Activated T-cell treated with anti-CD3 and anti-CD28 coated beads for 24 hours (primary cell): ENCODE measurements at places on chromosomes 6 and 20.

GRCh38 chr6:99219788-99220187, 129.7 kb downstream of the FAXC start:
- no peak for DNase-seq

- no peak for DNase-seq
Observed at GRCh38 chr6:3019065-3019464, 19.4 kb downstream of the NQO2 start.

DNA sequence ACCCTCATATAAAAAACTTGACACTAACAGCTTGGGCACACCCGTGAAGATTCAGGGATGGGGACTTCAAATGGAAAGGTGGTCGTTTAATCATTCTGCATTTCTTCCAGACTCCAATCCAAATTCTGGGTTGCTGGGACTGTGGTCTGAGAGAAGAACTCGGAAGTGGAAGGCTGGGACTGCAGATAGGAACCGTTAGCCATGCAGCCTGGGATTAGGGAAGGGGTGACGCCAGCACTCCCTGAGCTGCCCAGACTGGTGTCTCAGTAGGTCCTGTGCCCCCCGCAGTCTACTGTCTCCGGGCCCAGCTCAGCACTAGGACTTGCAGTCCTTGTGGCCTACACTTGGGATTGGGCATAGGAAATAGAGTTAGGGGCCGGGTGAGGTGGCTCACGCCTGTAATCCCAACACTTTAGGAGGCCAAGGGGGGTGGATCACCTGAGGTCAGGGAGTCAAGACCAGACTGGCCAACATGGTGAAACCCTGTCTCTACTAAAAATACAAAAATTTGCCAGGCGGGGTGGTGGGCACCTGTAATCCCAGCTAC, 511 bp upstream of the CLIC1 start:
- no peak for DNase-seq

DNA sequence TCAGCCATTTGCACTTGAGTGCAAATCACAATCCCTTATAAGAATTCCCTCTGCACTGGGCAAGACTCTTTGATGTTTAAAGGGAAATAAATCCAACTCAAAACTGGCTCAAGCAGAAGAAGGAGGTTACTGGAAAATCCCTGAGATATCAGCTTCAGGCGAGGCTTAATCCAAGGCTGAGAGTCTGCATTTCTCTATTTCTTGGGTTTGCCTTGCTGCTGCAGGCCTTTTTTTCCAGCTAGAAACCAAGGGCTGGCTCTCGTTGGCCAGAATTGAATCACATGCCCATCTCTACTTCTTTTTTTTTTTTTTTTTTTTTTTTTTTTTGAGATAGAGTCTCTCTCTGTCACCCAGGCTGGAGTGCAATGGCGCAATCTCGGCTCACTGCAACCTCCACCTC, 11.7 kb downstream of the HCK start:
- DNase-seq, result no peak

DNA sequence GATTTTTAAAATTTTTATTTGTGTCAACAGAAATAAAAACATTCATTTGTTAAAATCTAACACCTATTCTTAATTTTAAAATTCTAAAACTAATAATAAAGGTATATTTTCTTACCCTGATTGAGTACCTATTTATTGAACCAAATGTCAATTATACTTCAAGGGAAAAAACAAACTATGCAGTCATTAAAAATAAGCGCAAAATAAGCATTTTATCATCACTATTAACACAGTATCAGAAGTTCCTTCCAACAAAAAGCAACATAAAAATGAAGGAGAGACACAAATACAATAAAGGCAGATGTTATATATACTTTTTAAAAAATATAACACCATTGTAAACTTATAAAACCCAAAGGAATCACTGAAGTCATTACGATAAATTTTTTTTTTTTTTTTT, 52.7 kb downstream of the ZHX3 start:
- DNase-seq, result no peak

GRCh38 chr6:43719511-43719910, 31.9 kb upstream of the MRPS18A start:
- DNase-seq, result no peak

DNA sequence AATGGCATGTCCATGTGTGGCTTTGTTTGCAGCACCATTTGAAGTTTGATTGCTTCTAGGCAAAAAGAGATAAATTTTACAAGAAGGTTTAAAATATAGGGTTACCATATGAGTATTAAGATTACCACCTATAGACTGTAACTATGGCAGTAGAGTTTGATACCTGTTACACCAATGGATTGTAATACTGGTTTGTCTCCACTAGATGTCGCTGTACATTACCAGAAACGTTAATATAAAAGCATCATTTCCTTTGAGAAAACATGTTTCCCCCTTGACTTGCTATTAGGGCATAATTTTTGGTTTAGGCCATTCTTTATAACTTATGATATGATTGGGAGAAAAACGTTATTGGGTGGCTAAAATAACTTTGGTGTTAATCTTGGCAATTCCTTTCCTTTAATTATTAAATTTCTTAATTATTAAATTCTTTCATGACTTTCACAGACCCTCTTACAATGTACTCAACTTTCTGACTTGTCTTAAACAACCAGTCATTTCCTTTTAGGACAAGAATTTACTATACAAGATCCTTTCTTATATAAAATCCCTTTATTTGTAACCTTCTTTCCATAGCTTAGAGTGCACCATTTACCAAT, 42.8 kb downstream of the HLA-DPB1 start:
- no peak for DNase-seq

DNA sequence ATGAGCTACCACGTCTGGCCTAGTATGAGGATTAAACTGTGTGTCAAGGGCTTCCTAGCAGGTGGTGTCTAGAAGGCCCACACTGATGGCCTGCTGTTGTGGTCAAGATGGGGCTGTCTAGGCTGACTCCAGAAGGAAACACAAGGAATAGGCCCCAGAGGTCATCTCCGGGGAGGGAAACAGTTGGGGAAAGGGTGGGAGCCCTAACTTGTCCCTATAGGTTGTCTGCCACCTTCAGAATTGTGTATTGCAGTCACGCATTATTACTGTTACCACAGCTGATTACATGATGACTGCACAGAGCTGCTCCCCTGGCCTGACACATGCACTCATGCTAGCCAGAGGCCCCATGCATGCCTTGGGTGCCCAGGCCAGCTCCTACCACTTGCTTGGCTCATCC, 27.3 kb downstream of the C20orf203 start:
- no peak for DNase-seq

DNA sequence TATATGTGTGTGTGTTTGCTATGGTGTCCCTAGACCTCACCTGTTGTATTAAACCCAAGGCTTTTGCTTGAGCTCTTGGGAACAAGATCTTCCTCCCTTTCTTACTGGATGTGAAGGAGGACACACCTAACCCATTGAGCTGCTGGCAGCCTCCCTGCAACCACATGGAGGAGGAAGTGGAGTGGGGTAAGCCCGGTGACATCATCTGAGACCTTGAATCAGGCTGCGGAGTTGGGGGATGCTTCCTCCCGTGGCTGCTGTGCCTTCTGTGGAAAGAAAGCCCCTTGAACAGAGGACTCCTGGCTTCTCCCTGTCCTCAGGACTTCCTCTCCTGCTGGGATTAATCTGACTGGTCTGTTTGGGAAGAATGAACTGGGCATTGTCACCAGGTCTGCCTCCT, 3.3 kb downstream of the CST11 start:
- no peak for DNase-seq

GRCh38 chr6:122621638-122622037, 11.4 kb downstream of the PKIB start:
- no peak for DNase-seq

DNA sequence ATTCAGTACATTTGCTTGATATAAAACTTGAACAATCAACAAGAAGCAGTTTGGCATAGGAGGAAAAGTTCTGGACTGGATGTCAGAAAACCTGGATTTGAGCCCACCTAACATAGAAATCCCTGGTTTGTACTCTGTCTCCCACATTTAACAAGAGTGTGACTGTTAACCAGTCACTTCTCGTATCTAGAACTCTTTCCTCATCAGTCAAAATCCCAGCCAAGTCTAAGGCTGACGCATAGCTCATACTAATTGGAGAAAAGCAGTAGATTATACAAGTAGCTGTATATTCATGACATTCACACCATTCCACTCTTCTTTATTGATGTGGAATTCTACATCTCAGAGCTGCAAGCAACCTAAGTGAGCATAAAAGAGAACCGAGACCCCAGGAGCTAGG, 222.7 kb downstream of the PHACTR1 start:
- DNase-seq, result no peak

DNA sequence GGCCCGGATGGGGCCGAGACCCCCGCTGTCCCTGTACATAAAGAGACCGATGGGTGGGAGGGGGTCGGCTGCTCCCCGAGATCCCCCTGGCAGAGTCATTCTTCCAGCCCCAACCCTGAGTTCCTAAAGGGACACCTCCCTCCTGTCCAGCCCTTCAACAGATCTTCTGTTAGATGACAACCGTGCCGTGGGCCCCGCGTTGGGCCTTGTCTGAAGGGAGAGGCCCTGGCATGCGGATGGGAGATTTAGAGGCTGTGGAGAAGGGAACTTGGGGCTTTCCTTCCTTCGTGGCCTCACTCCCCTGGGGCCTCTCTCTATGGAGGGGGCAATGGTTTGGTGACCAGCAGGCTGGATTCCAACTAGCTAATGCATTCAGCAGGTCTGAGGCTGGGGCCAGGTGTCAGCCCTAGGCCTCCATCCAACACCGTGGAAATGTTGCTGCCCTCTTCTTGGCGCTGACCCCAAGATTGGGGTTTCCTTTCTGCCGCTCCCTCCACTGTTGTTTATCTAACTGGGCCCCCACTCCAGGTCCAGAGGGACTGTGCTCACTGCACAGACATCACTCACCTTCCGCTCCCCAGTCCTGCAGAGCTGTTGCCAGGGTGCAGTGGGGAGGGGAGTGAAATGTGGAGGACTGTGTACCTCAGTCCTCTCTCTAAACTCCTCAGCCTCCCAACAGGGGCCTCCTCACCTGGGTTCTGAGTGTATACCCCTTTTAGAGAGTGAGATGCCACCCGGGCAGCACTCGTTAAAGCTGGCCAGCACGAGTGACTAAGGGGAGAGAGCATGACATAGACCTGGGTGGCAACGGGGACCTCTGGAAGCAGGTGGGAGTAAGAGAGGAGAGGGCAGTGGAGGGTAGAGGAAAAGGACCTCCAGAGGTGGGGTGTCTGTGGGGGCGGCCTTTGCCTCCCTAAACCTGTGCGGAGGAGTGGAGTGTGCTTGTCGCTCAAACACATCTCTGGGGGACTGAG, 6.7 kb downstream of the TMEM151B start:
- no peak for DNase-seq

- DNase-seq, result no peak
Observed at GRCh38 chr6:21444711-21445260, 148.8 kb upstream of the SOX4 start.

DNA sequence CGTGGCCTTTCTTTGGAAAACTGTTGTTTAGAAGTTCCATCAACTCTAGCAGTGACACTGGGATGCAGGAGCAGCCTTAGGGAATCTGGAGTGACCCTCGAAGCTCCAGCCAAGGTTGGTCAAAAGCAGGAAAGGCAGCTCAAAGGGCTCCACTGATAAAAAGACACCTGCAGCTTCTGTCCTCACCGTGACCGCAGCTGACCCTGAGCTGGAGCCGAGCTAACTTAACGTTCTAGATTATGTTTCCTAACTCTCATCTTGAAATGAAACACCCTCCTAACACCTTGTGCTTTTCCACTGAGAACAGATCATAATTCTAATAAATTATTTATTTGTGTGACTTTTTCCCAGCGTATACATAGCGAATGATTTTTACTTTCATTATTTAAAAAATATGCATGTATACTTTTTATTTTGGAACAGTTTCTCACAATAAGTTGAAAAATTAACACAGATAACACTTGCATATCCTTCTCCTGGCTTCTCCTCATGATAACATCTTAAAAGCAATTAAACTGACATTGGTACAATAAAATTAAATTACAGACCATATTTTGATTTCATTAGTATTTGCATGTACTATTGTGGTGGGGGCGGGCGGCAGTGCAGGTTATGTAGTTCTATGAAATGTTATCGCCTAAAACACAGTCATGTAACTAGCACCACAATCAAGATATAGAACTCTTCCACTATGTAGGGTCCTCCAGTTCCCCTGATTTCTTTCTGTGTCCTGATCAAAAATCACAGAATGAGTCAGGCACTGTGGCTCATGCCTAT, 116.1 kb downstream of the MOXD1 start:
- DNase-seq, result no peak

DNA sequence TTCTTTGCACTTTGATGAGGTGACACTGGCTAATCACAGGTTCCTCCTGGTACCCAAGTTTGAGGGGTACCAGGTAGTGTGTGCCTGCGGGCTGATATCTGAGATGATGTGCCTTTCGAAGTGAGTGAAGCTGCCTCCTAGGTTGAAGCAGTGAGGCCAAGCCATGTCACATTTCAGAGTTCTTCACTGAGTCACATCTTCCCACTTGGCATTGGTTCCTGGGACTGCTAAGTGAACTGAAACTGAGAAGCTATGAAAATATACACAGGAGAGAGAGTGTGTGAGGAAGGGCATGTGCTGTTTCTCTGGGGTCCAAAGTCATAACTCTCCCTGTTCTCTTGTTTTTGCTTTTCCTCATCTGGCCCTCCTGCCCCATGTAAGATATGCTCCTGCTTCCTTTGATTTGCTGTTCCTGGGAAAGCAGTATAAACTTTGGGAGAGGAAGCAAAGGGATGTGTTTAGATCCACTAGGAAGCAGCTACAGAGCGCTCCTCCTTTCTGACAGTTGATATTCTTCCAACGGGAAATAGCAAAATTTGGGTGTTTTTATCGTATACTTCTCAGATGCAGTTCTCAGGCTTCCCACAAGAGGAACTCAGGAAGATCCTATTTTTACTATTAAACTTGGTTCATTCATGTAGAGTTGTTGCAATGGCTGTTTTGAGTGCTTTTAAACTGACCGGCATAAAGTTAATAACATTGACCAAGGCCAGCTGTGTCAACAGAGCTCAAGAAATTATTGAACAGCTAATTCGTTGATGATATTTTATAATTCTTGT, 153.7 kb downstream of the MOXD1 start:
- no peak for DNase-seq

- DNase-seq, result no peak
Observed at GRCh38 chr6:39313526-39314272, 520 bp downstream of the KCNK17 start.

DNA sequence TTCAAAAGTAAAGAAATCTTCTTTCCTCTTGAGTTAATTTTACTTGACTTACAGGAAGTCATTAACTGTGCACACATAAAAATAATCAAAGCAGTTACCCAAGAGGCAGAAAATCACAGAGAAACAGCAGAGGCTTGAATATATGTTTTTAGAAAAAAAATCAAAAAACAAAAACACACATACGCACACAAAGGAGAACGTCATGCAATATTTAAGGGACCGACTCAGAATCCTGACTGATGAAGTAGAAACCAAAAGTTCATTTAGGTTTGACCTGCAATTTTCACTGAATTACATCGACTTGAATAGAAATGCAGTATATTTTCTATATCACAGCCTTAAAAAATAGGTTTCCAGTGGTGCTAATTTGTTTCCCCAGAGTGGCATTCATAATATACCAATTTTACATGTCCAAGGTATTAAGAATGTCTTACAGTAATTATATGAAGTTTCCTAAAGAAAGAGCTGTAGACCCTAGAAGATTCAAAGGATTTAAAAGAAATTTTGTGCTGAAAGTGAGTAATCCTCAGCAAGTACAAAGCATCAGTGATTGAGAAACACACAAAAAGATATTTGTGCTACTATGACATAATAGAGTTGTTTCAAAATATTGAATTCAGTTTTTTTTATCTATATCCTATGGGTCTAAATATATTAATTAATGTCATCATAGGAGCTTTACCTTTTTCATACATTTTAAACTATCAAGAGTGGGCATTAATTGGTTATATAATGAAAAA, 358.5 kb upstream of the RUNX2 start:
- no peak for DNase-seq
